ENCODE measurements at places on chromosomes 3 and 15.
A peak's percentile ranks its signal among the peaks of the same experiment; 100 is the strongest.

DNA sequence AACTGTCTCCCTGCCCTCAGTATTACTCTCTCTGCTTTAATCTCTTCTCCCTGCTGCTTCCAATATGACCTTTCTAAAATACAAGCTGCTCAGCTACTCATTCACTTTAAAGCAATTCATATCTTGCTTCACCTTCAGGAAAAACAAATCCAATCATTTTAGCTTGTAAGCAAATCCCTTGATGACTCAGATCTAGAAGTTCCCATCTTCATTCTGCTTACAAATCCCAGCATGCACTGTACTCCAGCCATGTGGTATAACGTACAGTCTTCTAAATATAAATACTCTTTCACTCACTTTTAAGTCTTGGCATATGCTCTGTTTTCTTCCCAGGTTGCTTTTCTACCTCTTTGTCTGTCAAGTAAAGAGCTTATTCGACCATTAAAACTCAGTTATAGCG, 1009.1 kb upstream of the SEMA6D start:
- no peak for DNase-seq

GRCh38 chr15:75042730-75043508, 19.5 kb downstream of the PPCDC start:
- DNase-seq, result no peak

DNA sequence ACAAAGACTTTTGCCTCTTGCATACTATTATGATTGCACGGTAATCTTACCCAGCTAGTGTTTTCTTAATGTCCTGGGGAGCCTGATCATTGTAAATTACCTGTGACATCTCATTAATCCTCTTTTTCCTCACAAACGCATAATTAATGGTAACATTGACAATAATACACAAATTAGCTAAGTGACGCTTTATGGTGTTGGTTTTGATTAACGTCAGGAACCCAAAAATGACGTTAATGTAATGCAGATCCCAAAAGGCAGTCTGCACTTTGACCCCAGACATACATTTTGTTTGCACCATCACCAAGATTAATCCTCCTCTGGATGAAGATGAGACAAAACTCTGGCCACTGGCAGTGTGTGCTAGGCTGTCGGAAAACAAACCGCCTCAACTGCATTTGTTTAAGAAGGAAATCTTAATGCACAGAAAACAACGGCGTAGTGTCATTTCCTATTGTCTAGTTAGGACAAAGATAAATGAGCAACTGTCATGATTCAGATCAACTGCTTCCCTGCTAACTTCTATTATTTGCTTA, 83.9 kb upstream of the CDIN1 start:
- no peak for DNase-seq

DNA sequence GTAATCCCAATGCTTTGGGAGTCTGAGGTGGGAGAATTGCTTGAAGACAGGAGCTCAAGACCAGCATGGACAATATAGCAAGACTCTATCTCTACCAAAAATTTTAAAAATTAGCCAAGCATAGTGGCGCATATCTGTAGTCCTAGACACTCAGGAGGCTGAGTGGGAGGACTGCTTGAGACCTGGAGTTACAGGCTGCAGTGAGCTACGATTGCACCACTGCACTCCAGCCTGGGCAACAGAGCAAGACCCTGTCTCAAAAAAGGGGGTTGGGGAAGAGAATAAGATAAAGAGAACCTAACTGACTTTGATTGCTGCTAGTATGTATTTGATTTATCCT, 755 bp downstream of the CD200R1 start:
- DNase-seq, result no peak

GRCh38 chr15:98530570-98530969, 117.8 kb upstream of the IGF1R start:
- DNase-seq, result no peak

- no peak for DNase-seq
Measured at GRCh38 chr15:32690941-32691688, 26.7 kb upstream of the GREM1 start.

- DNase-seq, result no peak
Measured at GRCh38 chr3:143200001-143200924, 80.7 kb downstream of the CHST2 start.

GRCh38 chr3:46857485-46858341, 5.5 kb downstream of the MYL3 start:
- no peak for DNase-seq

GRCh38 chr3:42936157-42936981, 30.4 kb downstream of the ZNF662 start:
- DNase-seq, result peak; percentile 67

DNA sequence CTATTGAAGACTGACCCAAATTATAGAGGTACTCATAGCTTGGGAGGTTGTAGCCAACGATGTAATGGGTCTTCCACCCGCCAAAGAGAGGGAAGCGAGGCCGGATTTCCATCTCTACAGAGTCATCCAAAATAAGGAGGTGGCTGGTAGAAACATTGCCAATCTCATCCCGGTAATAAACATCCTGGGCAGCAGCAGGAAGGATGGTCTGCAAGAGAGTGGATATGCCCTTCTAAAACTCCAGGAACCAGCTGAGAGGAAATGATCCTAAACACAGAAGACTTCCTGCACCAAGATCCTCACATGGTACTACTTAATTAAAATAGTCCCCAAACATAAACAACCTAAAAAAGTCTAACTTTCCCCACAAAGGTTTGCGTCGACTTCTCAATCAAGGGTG, 20.7 kb downstream of the RPN1 start:
- DNase-seq, result no peak

DNA sequence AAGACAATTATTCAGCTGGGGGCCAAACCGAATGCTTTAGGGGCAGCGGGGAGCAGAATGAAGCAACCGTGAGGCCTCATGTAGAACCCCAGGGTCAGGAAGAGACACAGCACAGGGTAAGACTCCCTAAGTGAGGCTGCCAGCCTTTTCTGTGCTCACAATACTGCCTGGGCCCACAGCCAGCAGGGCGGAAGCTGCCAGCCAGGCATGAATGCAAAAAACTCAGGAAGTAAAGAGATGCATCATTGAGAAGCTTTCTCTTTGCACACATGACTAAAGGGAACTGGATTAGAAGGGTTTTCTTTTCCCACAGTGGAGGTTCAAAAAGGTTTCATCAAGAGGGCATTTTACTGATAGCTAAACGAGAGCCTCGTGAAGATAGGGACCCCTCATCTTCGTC, 33.3 kb downstream of the CA12 start:
- peak; percentile 43 for DNase-seq

GRCh38 chr3:15319575-15319974, 12.8 kb downstream of the SH3BP5 start:
- no peak for DNase-seq

GRCh38 chr15:50107591-50108408, 11.2 kb downstream of the ATP8B4 start:
- DNase-seq, result no peak

GRCh38 chr15:37199545-37199944, 99.2 kb upstream of the MEIS2 start:
- DNase-seq, result no peak

- DNase-seq, result no peak
Measured at GRCh38 chr3:182124187-182124586, 412.5 kb downstream of the SOX2 start.

GRCh38 chr15:27587810-27588209, 511.3 kb downstream of the OCA2 start:
- no peak for DNase-seq

DNA sequence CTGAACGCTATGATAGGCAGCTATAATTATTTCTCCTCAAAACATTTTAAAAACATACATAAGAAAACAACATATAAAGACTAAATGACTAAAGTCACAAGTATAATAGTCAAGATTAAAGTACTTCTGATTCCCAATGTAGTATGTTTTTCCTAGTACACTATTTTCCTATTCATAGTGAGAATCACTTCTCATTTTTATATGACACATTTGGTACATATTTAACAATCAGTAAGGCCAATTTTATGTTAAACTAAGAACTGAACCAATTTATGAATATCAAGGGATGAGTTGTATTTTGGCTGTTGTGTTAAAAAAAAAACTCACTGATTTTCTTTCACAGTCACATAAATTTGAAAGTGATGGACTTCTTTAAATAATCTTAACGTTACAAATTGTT, 79.7 kb downstream of the DENND4A start:
- DNase-seq, result no peak

GRCh38 chr3:126371096-126371705, 14.0 kb upstream of the KLF15 start:
- no peak for DNase-seq

GRCh38 chr15:66126456-66126855, 127.1 kb downstream of the MEGF11 start:
- DNase-seq, result no peak

DNA sequence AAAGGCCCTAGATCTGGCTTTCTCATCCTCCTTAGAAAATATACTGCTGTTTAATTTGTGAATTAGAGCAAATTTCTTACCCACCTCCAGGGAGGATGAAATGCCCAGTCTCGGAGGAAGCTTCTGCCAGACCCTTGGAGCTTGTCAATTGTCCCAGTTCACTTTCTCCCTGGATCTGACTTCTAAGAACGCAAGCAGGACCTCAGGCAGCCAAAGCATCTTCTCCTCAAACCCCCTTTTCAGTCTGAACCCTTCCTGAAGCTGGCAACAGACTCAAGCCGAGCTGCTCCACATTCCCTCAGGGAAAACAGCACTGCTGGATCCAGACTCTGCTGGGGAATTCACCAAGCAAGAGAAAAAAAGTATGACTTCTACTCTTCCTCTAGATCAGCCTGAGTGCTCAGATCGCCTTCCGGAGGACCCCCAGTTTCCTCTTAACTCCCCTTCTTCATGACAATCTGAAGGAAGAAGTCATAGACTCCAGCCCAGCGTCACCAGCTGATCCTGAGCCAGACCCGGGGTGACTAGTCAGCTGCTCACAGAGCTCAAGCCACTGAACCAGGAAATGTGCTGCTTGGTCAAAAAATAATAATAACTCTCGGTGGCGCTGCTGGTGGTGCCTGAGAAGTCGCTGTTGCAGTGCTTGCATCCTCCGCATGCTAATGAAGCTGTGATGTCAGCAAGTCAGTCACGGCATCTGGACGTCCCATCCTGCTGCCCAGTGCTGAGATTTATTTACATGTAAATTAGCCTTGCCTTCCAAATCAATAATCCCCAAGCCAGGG, at the start of gene PRICKLE2:
Gene PRICKLE2 (minus strand): TSS at position 641 of the 785 bp plus-strand sequence. CDS start 26,539 bp downstream, outside the sequence.
- DNase-seq, result peak; percentile 50

GRCh38 chr3:141812084-141812483, 48.9 kb downstream of the GRK7 start:
- DNase-seq, result no peak

GRCh38 chr15:60362321-60363086, 35.3 kb downstream of the ANXA2 start:
- no peak for DNase-seq

DNA sequence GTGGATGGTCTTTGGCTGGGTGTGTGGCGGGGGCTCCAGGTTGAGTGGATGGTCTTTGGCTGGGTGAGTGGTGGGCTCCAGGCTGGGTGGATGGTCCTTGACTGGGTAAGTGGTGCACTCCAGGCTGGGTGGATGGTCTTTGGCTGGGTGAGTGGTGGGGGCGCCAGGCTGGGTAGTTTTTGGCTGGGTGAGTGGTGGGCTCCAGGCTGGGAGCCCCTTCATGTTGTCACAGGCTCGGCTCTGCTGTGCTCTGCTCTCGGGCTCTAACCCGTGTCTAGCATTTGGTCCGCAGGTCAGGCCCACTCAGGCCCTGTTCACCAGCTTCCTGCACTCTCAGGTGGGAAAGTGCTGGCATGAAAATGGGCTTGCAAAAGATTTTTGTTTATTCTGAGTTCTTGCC, 25.1 kb downstream of the CD276 start:
- DNase-seq, result no peak

DNA sequence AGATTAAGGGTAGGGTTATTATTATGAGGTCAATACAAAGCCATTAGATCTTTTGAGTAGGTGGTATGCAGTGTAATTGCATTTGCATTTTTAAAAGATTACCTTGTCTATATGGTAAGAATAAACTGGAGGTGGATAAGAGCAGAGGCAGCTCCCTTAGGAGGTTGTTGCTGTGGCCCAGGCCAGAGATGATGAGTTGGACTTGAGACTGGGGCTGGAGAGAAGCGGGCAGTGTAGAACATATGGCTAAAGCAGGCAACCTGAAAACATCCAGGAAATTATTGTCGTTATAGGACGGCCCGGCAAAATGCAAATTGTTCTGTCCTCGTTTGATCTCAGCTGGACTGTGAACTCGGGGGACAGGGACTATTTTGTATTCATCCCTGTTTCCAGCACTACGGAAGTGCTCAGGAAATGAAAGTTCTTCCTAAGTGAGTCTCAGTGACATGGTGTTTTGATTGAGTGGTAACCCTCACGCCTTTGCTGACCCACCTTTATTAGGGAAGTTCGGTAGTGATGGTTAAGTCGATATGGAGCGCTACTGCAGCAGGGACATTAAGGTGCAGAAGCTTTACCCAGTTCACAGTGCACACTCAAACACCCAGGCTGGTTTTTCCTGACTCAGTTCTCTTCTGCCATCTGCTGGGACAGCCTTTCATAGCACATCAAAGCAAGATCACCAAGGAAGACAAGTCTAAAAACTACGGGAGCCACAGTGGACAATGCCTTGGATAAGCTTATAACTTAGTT, 27.2 kb upstream of the VPS33B start:
- DNase-seq, result peak; percentile 54

DNA sequence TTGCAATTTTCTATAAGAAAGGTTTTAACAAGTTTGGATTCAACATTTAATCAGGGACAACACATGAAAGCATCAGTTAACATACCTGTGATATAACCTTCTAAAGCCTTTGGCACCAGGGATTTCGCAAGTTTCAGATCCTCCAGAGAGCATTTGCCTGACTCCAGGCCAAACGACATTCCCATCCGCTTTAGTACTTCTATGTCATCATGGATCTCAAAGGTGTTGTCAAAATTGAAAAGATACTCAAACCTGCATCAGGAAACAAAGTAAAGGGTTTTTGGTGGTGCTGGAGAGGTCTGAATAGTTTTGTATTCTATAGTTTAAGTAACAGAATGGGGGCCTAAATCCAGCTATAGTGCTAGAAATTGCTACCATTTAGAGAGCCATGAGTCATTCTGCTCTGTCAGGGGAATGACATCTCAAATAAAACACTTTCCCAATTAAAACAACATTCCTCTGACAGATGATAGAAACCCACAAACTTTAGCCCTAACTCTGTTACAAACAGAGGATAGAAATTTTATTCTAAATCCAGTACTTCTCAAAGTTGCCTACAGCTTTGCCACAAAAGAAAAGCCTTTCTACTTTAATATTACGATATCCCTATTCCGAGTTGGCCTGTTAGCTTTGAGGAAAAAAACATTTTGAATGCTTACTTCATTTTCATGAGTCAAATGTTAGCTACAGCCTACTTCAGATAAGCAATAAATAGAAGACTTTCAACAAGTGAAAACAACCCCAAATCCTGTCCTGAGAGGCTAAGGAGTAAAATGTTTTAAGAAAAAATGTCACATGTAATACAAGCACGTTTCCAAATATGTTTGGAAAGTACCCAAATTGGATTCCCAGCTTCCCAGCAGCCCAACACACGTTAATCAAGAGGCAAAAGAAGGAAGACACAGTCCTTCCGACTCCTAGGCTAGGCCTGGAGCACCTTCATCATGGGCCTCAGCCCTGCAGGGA, 83.4 kb downstream of the ATP1B3 start:
- DNase-seq, result peak; percentile 44

GRCh38 chr15:60047701-60048100, 43.6 kb downstream of the FOXB1 start:
- no peak for DNase-seq

- no peak for DNase-seq
Measured at GRCh38 chr3:144273601-144274000, 302.0 kb downstream of the DIPK2A start.

Data from HTR-8/SVneo (cell line).